ENCODE measurements at places on chromosomes 3 and 15. TPM values are rescaled to one million over a fixed set of nuclear protein-coding genes. Genes with fewer than 3 reads are reported as not detected.
A peak's percentile ranks its signal among the peaks of the same experiment; 100 is the strongest.

The GUCA1C gene
- not detected for total RNA-seq

The DPPA2 gene
- not detected for total RNA-seq

The TMEM62 gene
- total RNA-seq, result 20.8 TPM

The GOLGA6L9 gene
- total RNA-seq, result 1.5 TPM

The CHRNA7 gene
- total RNA-seq, result 0.26 TPM

The LRRC58 gene
- 21.1 TPM for total RNA-seq

DNA sequence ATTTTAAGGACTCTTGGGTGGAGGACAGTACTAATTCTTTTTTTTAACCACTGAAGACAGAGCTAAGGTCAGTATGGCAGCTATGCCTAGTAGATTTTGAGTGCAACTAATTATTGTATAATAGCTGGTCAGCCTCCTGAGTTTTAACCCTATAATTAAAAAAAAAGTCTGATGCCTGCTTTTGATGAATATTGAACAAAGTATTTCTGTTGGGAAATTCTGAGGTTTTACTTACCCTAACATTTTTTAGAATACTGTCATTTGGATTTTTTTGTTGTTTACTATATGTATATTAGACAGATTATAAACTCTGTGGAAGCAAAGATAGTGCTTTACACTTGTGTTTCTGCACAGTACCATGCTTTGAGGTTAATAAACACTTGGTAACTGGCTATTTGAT lies 20.8 kb downstream of the TCF12 start:
- no peak for DNase-seq
- H3K27ac ChIP-seq, result no peak overlapping the region
- H3K27me3 ChIP-seq, result no peaks in the 10 kb centered on the region
- no peak overlapping the region for H3K4me3 ChIP-seq
- H3K4me1 ChIP-seq, result peaks cover 4% of the 10 kb centered on the region

DNA sequence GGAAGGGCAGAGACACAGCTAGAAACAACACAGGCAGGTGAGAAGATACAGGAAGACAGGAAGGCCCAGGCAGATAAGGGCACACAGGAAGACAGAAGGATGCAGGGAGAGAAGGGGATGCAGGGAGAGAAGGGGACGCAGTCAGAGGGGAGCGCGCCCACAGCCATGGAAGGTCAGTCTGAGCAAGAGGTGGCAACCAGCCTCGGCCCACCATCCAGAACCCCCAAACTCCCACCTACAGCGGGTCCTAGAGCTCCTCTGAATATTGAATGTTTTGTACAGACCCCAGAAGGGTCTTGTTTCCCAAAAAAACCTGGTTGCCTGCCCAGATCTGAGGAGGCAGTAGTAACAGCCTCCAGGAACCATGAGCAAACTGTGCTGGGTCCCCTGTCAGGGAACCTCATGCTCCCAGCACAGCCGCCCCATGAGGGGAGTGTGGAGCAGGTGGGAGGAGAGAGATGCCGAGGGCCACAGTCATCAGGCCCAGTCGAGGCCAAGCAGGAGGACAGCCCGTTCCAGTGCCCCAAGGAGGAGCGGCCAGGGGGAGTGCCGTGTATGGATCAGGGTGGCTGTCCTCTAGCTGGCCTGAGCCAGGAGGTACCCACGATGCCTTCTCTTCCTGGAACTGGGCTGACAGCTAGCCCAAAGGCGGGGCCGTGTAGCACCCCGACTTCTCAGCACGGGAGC lies 27.6 kb upstream of the SLC28A1 start:
- no peaks in the 10 kb centered on the region for H3K27me3 ChIP-seq
- no peak overlapping the region for H3K4me3 ChIP-seq
- H3K36me3 ChIP-seq, result no peaks in the 10 kb centered on the region
- DNase-seq, result no peak
- H3K27ac ChIP-seq, result no peak overlapping the region

DNA sequence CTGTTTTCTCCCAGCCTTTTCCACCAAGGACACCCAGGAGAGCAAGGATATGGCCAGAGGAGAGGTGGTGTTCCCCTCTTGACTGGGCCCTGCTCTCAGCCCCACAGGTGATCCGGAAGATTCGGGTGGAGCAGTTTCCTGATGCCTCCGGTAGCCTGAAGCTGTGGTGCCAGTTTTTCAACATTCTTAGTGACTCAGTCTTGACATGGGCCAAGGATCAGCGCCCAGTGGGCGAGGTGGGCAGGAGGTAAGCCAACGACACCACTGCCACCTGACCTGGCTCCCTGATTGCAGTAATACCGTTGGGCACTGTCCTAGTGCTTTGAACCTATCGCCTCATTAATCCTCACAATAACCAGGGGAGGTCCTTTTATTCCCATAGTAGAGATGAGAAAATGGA lies 25.3 kb upstream of the SLC28A1 start:
- H3K4me3 ChIP-seq, result no peak overlapping the region
- no peaks in the 10 kb centered on the region for H3K4me1 ChIP-seq
- no peak overlapping the region for H3K27ac ChIP-seq
- no peaks in the 10 kb centered on the region for H3K27me3 ChIP-seq

GRCh38 chr3:55488398-55489055 lies 1.4 kb upstream of the WNT5A start:
- H3K36me3 ChIP-seq, result peaks cover 2% of the 10 kb centered on the region
- DNase-seq, result peak; percentile 86
- no peaks in the 10 kb centered on the region for H3K27me3 ChIP-seq

DNA sequence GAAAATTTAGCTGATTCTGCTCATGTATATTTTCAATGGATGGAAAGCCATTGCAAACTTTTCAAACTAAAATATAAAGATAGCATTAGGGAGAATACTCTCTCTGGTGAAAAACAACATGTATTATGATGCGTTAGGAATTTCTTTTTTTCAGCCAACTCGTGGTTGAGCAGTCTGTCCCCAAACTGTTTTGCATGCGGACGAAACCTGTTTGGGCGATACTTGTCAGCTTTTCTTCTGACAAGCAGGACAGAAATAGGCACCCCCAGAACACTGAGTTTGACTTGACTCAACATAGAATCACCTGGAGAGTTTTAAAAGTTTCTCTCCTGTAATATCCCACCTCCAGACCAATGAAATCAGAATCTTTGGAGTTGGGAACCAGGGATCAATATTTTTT lies 417.5 kb upstream of the TPRG1 start:
- no peaks in the 10 kb centered on the region for H3K36me3 ChIP-seq
- no peaks in the 10 kb centered on the region for H3K27me3 ChIP-seq
- DNase-seq, result no peak
- no peaks in the 10 kb centered on the region for H3K4me1 ChIP-seq
- no peak overlapping the region for H3K4me3 ChIP-seq

- no peaks in the 10 kb centered on the region for H3K36me3 ChIP-seq
- no peak overlapping the region for H3K4me3 ChIP-seq
- H3K4me1 ChIP-seq, result peaks cover 20% of the 10 kb centered on the region
- no peak for DNase-seq
- no peak overlapping the region for H3K27ac ChIP-seq
These were observed 72.3 kb upstream of the THBS1 start for GRCh38 chr15:39508536-39508935.

DNA sequence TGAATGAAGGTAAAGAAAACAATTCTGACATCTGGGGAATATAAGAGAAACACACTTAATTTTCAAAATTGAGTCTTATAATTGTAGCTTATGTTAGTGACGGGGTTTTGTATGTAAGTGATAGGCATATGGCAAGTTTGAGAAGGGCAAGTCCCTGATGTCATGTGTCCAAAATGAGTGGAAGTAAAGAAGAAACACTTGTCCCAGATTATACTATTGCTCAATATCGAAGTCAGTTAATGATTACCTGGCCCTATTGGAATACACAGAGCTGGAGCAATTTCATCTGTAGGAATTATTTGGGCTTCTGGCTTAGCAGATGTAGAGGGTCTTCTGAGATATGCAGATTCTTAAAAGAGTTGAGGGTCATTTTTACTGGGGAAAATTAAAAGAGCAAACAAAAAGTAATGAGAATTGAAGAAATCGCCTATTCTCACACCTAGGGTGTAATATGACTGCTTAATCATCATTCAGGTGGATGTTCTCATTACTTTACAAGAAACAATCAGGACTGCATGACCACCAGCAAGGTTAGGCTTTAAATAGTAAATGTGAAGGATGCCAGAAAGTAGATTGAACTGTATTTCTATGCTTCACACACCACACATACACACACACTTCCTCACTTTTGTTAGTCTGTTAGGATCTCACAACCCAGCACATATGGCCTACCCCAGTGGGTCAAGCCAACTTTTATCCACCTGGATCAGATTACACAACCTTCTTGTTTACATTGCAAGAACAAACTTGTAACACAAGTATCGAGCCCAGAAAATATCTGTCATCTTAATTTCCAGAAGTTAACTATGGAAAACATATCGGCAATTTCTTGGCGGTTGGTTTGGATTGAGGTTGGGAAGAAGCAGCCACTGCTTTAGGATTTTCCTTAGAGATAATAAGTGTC lies 183.3 kb upstream of the LRRC3B start:
- DNase-seq, result no peak
- H3K4me1 ChIP-seq, result no peaks in the 10 kb centered on the region
- H3K36me3 ChIP-seq, result no peaks in the 10 kb centered on the region

DNA sequence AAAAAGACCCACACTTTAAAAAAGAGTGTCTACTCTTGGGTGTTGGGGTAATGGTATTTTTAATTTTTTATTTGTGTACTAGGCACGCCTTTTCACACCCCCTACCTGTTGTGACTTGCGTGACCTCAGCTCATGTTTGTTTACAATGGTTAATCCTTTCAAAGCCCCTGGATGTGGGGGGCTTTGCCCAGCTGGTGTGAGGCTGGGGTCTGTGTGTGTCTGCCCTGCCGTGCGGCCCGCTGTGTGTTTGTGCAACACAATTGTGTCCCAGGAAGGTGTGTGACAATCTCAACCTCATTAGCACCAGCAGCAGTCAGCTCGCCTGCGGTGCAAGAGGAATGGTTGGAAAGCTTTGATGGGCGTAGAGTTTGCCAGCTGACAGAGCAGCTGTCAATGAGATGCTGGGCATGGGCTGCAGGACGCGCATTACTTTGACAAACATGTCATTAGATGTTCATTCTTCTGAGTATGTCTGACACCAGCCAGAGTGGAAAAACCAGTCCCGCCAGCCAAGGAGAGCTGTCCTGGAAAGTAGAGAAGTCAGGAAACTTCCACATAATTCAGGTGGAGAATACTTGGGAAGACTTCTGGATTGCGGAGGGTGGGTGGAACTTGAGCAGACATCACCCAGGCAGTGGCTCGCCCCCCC lies 9.6 kb downstream of the LRRK1 start:
- no peak overlapping the region for H3K4me3 ChIP-seq
- no peaks in the 10 kb centered on the region for H3K4me1 ChIP-seq
- no peak for DNase-seq

GRCh38 chr3:149382101-149382467 lies 4.6 kb upstream of the TM4SF1 start:
- peaks cover 35% of the 10 kb centered on the region for H3K4me1 ChIP-seq
- no peak overlapping the region for H3K4me3 ChIP-seq
- DNase-seq, result peak; percentile 84
- no peaks in the 10 kb centered on the region for H3K27me3 ChIP-seq

- H3K27ac ChIP-seq, result no peak overlapping the region
- H3K36me3 ChIP-seq, result no peaks in the 10 kb centered on the region
- H3K4me3 ChIP-seq, result no peak overlapping the region
- H3K4me1 ChIP-seq, result peaks cover 6% of the 10 kb centered on the region
- DNase-seq, result no peak
- H3K27me3 ChIP-seq, result peaks cover 5% of the 10 kb centered on the region
These were observed 109.8 kb upstream of the TRPM1 start for GRCh38 chr15:31211353-31211752.

GRCh38 chr15:51227940-51228732 lies 110.3 kb downstream of the CYP19A1 start:
- no peak overlapping the region for H3K4me3 ChIP-seq
- peak; percentile 88 for DNase-seq
- H3K27me3 ChIP-seq, result no peaks in the 10 kb centered on the region
- H3K4me1 ChIP-seq, result peaks cover 26% of the 10 kb centered on the region

GRCh38 chr3:195451373-195452015 lies 8.7 kb upstream of the ACAP2 start:
- H3K4me3 ChIP-seq, result no peak overlapping the region
- no peaks in the 10 kb centered on the region for H3K27me3 ChIP-seq
- no peaks in the 10 kb centered on the region for H3K36me3 ChIP-seq
- peak overlapping the region; percentile 70 for H3K27ac ChIP-seq

- H3K4me1 ChIP-seq, result no peaks in the 10 kb centered on the region
- H3K27ac ChIP-seq, result no peak overlapping the region
- H3K4me3 ChIP-seq, result no peak overlapping the region
- peak; percentile 30 for DNase-seq
These were observed 149.4 kb downstream of the STAG1 start for GRCh38 chr3:136602818-136603217.

DNA sequence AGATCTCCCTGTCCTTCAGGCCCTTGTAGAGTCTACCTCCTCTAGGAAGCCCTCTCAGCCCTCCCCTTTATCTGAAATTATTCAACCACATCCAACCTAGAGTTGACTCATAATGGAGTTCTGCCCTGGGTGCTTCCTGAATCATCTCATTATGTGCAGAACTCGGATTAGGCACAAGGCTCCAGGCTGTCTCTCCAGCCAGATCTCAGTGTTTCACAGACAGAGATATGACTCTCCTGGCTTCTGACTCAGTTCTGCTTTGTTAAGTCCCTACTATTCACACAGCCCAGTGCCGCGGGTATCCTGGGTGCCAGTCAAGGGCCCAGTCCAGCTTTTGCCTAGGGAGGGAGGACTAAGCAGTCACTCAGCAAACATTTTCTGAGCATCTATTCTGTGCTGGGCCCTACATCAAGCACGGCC lies 9.3 kb downstream of the STRA6 start:
- H3K27me3 ChIP-seq, result no peaks in the 10 kb centered on the region
- no peak overlapping the region for H3K4me3 ChIP-seq
- no peak overlapping the region for H3K27ac ChIP-seq
- no peaks in the 10 kb centered on the region for H3K36me3 ChIP-seq
- DNase-seq, result peak; percentile 23

DNA sequence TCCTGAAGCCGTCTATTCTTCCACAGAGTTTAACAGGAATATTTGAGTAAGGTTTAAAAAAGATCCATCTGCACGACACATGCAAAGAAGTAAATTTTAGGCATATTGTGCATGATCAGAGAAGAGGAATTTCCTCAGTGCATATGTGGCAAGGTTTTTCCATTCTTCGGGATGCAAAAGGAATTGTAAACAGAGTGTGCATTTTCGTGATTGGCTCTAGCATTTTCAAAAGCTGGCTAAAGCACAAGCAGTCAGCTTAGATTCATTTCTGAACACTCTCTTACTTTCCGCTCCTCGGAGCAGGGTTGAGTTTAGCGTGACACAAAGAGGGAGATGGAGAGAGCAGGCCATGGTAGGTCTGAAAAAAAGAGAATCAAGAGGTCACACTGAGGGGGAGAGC lies 128.2 kb downstream of the ADAMTS9 start:
- H3K4me3 ChIP-seq, result no peak overlapping the region
- DNase-seq, result no peak
- no peaks in the 10 kb centered on the region for H3K4me1 ChIP-seq
- H3K27ac ChIP-seq, result no peak overlapping the region
- no peaks in the 10 kb centered on the region for H3K27me3 ChIP-seq

- H3K27me3 ChIP-seq, result no peaks in the 10 kb centered on the region
- H3K27ac ChIP-seq, result no peak overlapping the region
- no peak overlapping the region for H3K4me3 ChIP-seq
These were observed 265.9 kb upstream of the TGFBR2 start for GRCh38 chr3:30340500-30340899.

Measured in fibroblast of lung (primary cell).